ENCODE measurements at places on chromosomes 16 and 17. TPM values are rescaled to one million over a fixed set of nuclear protein-coding genes. Genes with fewer than 3 reads are reported as not detected.

The HOXB1 gene
- not detected for total RNA-seq

The TBC1D3I gene
- total RNA-seq = 0.60 TPM

The RNF43 gene
- 0.15 TPM for total RNA-seq

The MXRA7 gene
- total RNA-seq = 197 TPM

The RSKR gene
- 4.7 TPM for total RNA-seq

The GJC1 gene
- total RNA-seq = 26.8 TPM

The CSH2 gene
- total RNA-seq = not detected

The METTL2A gene
- 19.1 TPM for total RNA-seq

The ZSCAN10 gene
- total RNA-seq = not detected

The UTP18 gene
- 18.3 TPM for total RNA-seq
